ENCODE measurements at places on chromosomes 5 and 9. TPM values are rescaled to one million over a fixed set of nuclear protein-coding genes. Genes with fewer than 3 reads are reported as not detected.

C1QTNF3 gene
- total RNA-seq: 9.6 TPM

- H3K4me1 ChIP-seq: no peaks in the 10 kb centered on the region
- H3K27ac ChIP-seq: no peak overlapping the region
- no peaks in the 10 kb centered on the region for H3K27me3 ChIP-seq
- no peak overlapping the region for H3K4me3 ChIP-seq
Measured at GRCh38 chr5:151315998-151316597, 12.5 kb upstream of the SLC36A3 start.

DNA sequence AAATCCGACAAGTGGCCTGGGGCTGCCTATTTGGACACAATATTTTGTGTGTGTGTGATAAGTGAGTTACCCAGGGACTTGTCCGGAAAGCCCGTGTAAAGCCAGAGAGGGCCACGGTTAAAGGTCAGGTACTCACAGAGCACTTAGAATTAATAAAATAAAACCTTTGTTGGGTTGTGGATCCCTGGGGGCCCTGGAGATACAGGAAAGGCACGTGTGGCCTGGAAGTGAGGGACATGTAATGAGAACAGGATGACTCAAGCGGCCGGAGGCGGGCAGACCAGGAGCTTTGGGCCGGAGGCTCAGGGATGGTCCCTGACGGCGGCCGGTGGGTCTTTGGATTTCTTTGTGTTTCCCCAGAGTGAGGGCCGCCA lies 1.0 kb downstream of the DMRT2 start:
- no peak for DNase-seq
- H3K27me3 ChIP-seq: peaks cover 80% of the 10 kb centered on the region
- peak overlapping the region; percentile 69 for H3K4me3 ChIP-seq

SMIM33 gene
- not detected for total RNA-seq

GRCh38 chr9:17624571-17624970 lies 45.7 kb downstream of the SH3GL2 start:
- no peaks in the 10 kb centered on the region for H3K27me3 ChIP-seq
- no peaks in the 10 kb centered on the region for H3K4me1 ChIP-seq
- H3K4me3 ChIP-seq: no peak overlapping the region
- DNase-seq: no peak
- no peak overlapping the region for H3K27ac ChIP-seq

- no peak overlapping the region for H3K27ac ChIP-seq
- H3K4me3 ChIP-seq: no peak overlapping the region
- H3K36me3 ChIP-seq: no peaks in the 10 kb centered on the region
- H3K4me1 ChIP-seq: peaks cover 8% of the 10 kb centered on the region
- no peak for DNase-seq
Measured at GRCh38 chr9:12997009-12997408, 222.2 kb downstream of the LURAP1L start.

DNA sequence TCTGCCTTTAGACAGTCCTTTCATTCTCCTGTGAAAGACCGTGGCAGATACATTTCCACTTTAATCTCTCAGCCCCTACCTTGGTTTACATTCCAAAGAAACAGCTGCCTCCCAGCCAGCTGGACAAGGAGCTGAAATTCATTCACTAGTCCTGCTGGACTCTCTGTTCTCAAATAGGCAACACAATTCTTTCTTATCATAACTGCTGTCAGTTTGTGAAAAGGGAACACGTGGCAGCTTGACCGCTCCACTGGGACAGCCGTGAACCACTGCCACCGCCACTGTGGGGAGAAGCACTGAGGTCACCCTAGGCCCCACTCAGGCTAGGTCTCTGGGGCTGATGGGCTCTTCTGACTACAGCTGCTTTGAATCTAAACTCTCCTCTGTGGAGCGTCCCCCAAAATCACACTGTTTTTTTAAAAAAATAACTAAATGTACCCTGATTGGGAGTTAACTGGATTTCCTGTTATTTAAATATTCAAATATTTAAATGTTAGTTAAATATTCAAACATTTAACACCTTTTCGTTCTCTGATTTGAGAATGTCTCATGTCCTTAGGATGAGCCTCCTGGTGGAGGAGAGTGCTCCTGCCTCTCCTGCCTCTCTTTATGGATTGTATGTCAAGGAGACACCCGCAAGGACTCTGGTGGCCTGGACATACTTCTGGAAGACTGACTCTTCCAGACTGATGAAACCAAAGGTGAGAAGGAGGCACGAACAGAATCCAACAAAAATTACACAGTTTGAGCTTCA lies 120.1 kb downstream of the BOD1 start:
- H3K4me3 ChIP-seq: no peak overlapping the region
- no peak for DNase-seq
- peaks cover 7% of the 10 kb centered on the region for H3K4me1 ChIP-seq
- peaks cover 9% of the 10 kb centered on the region for H3K27me3 ChIP-seq
- no peak overlapping the region for H3K27ac ChIP-seq

GABRA6 gene
- not detected for total RNA-seq

DNA sequence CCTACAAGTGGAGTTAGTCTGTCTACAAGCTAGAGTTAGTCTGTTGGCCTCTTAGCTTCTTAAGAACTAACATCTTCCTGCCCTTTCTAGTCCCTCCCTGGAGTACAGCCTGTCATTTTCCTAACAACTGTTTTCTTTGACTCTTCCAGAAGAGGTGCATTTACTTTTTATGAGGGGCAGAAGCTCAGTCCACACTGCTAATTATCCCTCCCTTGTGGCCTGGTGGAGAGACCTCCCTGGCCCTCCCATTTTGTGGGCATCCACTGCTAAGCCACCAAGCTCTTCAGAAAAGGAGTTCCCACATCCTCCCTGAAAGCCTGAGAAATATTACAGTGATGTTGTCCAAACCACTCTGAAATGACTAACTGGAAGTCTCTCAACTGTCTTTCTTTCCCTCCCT lies 8.0 kb downstream of the MAP1B start:
- no peaks in the 10 kb centered on the region for H3K27me3 ChIP-seq
- H3K36me3 ChIP-seq: peaks cover 11% of the 10 kb centered on the region
- no peak overlapping the region for H3K4me3 ChIP-seq
- H3K27ac ChIP-seq: no peak overlapping the region
- no peak for DNase-seq

DNA sequence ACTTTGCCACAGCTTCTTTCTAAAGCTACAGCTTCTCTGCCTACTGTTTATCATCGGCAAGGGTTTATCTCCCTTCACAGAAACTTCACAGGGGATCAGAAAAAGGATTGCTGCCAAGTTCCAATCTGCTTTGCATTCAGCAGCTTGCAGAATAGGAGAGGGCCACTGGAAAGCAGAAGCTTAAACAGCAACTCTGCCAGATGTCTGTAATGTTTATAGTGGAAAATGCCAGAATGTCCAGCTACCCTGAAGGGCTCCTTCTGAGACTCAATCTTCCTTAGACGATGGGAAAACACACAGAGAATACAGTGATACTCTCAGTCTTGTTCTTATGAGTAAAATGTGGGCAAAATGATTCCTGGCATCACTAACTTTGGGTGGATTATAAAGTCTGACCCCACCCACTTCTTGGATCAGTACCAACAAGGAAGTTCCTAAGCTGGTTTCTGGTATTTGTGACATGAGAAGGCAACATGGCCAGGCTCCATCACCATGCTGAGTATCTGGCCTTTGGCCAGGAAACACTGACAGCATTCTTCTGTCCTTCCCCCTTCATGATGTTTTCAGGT lies 19.0 kb downstream of the STOM start:
- peaks cover 1% of the 10 kb centered on the region for H3K4me1 ChIP-seq
- H3K27me3 ChIP-seq: no peaks in the 10 kb centered on the region
- DNase-seq: no peak
- H3K36me3 ChIP-seq: no peaks in the 10 kb centered on the region
- no peak overlapping the region for H3K27ac ChIP-seq

DNA sequence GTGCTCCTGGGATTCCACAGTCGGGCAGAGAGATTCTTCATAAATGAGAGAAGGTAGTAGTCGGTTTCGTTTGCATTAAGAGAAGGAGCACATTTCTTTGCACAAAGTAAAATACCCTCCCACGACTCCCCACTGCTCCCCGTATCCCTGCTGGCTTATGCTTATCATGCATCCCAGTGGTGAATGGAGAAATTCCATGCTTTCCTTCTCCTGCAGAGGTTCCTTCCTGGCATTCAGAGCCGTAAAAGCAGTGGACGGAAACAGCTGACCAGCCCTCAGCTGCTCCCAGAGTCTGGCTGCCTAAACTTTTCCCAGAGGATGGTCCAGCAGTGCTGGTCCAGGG lies 93.1 kb downstream of the C9orf152 start:
- H3K4me3 ChIP-seq: no peak overlapping the region
- no peaks in the 10 kb centered on the region for H3K36me3 ChIP-seq
- DNase-seq: no peak
- H3K27me3 ChIP-seq: peaks cover 10% of the 10 kb centered on the region

GRCh38 chr5:128784726-128785125 lies 180.6 kb upstream of the SLC27A6 start:
- H3K27me3 ChIP-seq: no peaks in the 10 kb centered on the region
- DNase-seq: no peak
- H3K4me3 ChIP-seq: no peak overlapping the region
- no peaks in the 10 kb centered on the region for H3K36me3 ChIP-seq

GRCh38 chr9:118395415-118395814 lies 691.2 kb downstream of the TLR4 start:
- no peak for DNase-seq
- no peaks in the 10 kb centered on the region for H3K27me3 ChIP-seq
- H3K27ac ChIP-seq: no peak overlapping the region
- no peaks in the 10 kb centered on the region for H3K36me3 ChIP-seq

- H3K4me3 ChIP-seq: no peak overlapping the region
- H3K36me3 ChIP-seq: no peaks in the 10 kb centered on the region
- H3K4me1 ChIP-seq: no peaks in the 10 kb centered on the region
- H3K27me3 ChIP-seq: no peaks in the 10 kb centered on the region
- H3K27ac ChIP-seq: no peak overlapping the region
- no peak for DNase-seq
Measured at GRCh38 chr9:102087141-102087540, 348.7 kb upstream of the GRIN3A start.

TBC1D13 gene
- total RNA-seq: 36.1 TPM

- no peak overlapping the region for H3K27ac ChIP-seq
- no peak for DNase-seq
- H3K36me3 ChIP-seq: peaks cover 4% of the 10 kb centered on the region
- H3K4me1 ChIP-seq: peaks cover 4% of the 10 kb centered on the region
- no peaks in the 10 kb centered on the region for H3K27me3 ChIP-seq
Measured at GRCh38 chr9:111726949-111727348, 65.5 kb downstream of the GNG10 start.

- peak overlapping the region; percentile 69 for H3K27ac ChIP-seq
- H3K4me1 ChIP-seq: peaks cover 3% of the 10 kb centered on the region
Measured at GRCh38 chr5:164244-164643, 27.1 kb upstream of the LRRC14B start.
